ENCODE measurements at places on chromosomes 11 and 22.

DNA sequence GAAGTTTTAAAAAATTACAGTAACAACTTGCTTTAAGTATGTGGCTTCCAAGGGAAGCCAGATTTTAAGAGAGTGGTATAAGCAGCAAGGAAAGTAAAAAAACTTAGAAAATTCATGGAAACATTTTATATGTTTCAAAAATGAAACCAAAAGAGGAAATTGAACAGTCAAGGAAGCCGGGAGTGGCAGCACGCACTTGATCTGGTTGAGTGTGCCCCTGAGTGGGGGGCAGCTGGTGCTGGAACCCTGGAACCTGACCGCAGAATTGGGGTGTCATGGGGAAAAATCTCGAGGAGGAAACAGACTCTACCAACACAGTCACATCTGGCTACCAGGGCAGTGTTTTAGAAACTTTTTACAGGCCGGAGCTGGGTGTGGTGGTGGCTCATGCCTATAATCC is 14.0 kb downstream of the MICALL1 start:
- DNase-seq = no peak

GRCh38 chr11:107736546-107736945 is 24.7 kb upstream of the SLN start:
- no peak for DNase-seq

DNA sequence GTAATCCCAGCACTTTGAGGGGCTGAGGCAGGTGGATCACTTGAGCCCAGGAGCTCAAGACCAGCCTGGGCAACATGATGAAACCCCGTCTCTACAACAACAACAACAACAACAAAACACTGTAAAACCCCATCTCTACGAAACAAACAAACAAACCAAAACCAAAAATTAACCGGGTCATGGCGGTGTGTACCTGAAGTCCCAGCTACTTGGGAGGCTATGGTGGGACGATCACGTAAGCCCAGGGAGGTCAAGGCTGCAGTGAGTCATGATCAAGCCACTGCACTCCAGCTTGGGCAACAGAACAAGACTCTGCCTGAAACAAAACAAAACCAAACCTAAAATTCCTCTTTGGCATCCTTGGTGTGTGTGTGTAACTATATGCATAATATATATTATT is 7.0 kb upstream of the POLA2 start:
- no peak for DNase-seq

DNA sequence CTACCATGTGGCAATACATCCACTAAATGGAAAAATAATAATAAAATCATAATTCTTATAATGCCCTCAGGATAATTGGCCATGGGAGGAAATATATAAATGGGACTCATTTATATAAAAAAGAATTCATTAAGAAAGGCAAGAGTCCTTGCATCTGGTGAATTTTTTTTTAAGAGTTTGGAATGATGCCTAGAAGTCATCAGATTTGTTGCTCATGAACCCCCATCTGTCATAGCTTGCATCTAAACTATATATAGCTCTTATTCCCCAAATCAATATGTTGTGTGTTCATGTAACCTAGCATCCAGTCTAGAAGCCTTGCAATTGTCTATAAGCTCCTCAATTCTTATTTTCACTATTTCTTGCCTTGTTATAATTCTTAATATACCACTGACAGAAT is 75.9 kb downstream of the CADM1 start:
- DNase-seq = no peak
